Stimulated activated CD8-positive, alpha-beta memory T cell treated with anti-CD3 and anti-CD28 coated beads, Interleukin-2, amount 100 ng/mL, for 1 hour (primary cell): ENCODE measurements at places on chromosomes 3 and 15.
A peak's percentile ranks its signal among the peaks of the same experiment; 100 is the strongest.

DNA sequence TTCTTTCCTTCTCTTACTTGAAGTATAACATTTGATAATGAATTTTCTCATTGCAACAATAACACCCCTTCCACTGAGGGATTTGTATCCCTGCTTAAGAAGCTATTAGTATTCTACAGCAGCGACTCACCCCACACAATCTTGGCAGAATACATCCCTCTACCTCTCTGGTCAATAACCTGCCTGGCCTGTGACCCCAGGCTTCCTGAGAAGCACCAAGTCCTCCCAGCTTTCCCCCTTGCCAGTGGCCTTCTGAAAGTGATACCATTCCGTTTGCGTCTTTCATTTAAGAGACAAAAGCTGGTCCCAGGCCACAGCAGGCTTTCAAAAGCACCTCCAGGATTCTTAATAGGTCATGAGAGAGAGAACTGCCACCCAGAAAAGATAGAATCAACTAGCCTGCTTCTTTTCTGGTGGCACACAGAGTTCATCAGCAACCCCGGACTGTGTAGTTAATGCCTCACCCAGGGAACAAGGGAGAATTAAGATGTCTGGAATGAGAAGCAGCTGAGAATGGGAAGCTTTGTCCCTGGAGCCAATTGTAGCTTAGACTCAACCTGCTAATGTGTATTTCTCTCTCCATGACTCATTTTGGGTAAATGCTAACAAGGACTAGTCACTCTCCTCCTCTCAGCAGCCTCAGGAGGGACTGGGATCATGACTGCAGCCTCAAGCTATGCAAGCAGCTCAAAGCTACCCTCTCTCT, 101.0 kb upstream of the CPNE4 start:
- DNase-seq: no peak

DNA sequence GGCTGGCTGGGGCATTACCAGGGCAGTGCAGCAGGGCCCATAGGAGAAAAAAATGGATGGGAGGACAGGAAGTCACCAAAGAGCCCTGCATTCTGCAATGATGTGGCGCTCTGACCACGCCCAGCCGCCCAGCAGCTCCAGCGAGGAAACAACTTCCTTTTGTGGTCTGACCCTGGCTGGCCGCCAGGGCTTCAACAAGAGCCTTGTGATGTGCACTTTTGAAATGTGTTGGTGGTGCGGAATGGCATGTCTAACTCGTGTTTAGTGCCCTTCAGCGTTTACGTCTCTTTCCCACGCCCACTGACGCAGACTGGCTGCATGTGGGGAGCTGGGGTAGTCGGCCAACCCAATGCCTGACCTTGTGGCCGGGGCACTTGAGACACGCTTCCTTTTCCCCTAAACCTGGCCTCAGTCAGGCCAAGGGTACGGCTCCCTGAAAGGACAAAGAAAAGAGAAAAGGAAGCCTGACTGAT, 81.9 kb upstream of the CTNNB1 start:
- DNase-seq: peak; percentile 59

DNA sequence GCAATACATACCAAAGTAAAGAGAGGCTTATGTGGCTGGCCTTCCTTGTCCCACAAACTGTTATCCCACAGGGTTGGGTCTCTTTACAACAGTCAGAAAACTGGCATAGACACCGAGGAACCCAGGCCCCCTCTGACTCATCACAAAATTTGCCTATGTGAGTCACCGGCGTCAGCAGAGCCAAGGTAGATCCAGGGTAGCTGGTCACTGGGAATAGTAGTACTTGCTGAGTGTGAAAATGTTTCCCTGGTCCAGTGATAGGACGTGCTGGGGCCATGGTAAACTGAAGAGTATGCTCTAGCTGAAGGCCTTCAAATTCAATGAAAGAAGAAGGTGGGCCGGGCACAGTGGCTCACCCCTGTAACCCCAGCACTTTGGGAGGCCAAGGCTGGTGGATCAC, 27.1 kb upstream of the SKIL start:
- DNase-seq: no peak

DNA sequence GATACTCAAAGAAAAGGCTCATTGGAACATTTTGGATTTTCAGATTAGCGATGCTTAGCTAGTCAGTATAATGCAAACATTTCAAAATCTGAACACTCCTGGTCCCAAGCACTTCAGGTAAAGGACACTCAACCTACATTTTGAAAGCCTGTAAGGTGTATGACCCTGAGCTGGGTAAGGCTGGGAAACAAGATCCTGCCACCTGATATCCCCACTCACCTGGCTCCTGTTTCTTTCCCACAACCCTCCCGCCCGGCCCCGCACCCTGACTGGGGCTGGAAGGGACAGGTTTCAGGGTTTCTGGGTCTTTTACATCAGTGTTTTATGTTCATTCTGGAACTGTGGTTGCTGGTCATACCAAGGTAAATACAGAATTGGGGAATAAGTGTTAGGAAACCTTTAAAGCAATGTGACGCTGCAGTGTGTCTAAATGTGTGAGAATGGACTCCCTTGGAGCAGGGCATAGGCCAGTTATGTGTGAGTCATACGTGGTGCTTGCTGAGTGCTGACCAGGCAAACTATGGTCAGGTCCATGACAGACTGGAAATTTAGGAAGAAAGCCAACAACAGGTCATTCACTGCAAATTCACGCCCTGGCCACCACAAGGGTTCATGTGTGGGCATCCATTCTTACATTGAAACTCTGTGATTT, 22.9 kb downstream of the CTXND1 start:
- no peak for DNase-seq

- no peak for DNase-seq
Measured at GRCh38 chr15:63358241-63359029, 23.2 kb downstream of the CA12 start.

DNA sequence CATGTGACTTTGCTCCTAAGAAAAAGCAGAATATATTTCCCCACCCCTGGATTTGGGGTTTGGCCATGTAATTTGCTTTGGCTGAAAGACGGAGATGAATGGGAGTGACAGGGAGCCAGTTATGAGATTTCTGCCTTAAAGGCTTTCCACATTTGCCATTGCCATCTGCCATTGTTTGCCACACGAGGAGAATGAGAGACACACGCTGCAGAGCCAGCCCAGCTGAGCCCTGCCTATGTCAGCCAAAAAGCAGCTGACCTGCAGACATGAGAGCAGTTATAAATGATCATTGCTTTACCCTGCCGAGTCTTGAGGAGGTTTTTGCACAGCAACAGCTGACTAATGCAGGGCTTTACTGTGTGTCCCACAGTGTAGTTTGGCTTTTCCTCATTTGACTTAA, 40.6 kb upstream of the RFTN1 start:
- DNase-seq: no peak

- no peak for DNase-seq
Measured at GRCh38 chr15:54803987-54804386, 392.8 kb downstream of the RSL24D1 start.

- no peak for DNase-seq
Measured at GRCh38 chr3:177058648-177059047, 138.6 kb downstream of the TBL1XR1 start.

DNA sequence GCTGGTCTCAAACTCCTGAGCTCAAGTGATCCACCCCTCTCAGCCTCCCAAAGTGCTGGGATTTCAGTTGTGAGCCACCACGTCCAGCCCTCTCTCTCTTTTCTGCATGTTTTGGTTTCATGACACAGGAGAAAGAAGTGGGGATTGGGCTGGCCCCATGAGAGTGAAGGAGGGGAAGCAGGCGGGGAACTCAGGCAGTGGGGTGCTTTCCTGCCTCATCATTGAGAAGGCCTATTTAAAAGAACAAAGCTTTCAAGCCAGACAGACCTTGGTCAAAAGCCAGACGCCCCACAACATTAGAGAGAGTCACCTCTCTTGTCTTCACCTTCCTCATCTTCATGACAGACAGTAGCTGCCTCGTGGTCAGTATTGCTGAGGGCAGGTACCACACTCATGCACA, 15.9 kb downstream of the PSTPIP1 start:
- DNase-seq: no peak

- DNase-seq: no peak
Measured at GRCh38 chr15:87496795-87497194, 759.7 kb downstream of the NTRK3 start.

- DNase-seq: no peak
Measured at GRCh38 chr3:14246414-14246813, 67.8 kb downstream of the LSM3 start.

DNA sequence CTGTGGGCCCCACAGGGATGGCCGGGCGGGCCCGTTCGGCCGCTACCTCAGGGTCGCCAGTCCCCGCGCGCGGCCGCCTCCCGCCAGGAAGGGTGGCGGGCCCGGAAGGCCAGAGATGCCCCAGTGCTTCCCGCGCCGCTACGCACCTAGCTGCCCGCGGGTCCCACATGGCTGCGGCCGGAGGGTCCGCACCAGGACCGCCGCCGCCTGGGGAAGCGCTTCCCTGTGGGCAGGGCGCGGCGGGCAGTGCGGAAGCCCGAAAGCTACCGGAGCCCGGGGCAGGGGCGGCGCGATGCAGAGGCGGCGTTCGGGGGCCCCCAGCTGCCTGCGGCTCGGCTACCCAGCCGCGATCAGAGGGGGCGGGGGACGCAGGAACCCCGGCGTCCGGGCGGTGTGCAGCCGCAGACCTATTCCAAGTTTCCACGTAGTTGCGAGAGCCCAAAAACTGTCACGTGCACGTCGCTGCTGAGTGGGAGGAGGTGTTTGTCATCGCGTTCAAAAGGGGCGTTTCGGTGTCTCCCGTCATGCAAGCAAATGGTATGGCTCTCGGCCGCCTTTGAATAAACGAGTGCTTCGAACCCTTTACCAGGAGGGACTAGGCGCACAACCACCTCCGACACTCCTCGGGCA, at the start of gene TRANK1:
TSS of gene TRANK1 (minus strand) at position 414 of the 630 bp plus-strand sequence. CDS start at position 169, 245 bp downstream.
- peak; percentile 63 for DNase-seq

- DNase-seq: no peak
Measured at GRCh38 chr3:155026999-155027591, 53.0 kb upstream of the MME start.

- no peak for DNase-seq
Measured at GRCh38 chr3:27471923-27472550, 12.1 kb downstream of the SLC4A7 start.

- DNase-seq: peak; percentile 44
Measured at GRCh38 chr15:74489518-74490338, 28.8 kb upstream of the UBL7 start.
